Esophagus squamous epithelium (tissue), 5 donors: ENCODE measurements at places on chromosomes 4 and X.

- no peak for DNase-seq
These were observed 998.6 kb downstream of the RPA4 start for GRCh38 chrX:97882306-97882705.

GRCh38 chr4:46389301-46389775 lies 590 bp downstream of the GABRA2 start:
- DNase-seq = no peak

DNA sequence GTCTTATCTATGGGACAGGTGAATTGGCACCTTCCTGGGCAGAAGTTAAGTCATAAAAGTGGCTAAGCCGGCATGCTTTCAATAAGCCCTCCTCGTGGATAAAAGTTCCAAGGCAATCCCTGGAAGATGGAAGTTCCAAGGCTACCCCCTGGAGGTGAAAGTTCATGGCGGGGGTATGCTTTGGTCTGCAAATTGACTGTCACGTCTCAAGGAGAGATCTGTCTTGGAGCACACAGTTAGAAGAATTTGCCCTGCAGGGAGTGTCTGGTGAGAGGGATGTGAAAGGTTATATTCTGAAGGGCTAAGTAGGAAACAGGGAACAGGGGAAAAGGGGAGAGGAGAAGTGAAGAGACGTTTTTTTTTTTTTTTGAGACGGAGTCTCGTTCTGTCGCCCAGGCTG lies 26.2 kb upstream of the GPR173 start:
- no peak for DNase-seq

DNA sequence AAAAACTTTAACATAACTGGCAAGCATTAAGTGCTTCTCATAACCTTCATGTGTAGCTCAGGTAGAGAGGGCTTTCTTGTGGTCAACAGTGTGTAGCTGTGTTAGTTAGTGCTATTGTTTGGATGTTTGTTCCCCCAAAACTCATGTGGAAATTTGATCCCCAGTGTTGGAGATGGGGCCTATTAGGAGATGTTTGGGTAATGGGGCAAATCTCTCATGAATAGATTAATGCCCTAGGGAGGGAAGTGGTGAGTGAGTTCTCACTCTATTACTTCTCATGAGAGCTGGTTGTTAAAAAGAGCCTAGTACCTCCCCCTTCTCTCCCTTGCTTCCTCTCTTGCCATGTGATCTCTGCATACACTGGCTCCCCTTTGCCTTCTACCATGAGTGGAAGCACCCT lies 16.5 kb upstream of the SLC25A43 start:
- DNase-seq = no peak

- no peak for DNase-seq
These were observed 96.3 kb downstream of the ZNF827 start for GRCh38 chr4:145842224-145842887.

DNA sequence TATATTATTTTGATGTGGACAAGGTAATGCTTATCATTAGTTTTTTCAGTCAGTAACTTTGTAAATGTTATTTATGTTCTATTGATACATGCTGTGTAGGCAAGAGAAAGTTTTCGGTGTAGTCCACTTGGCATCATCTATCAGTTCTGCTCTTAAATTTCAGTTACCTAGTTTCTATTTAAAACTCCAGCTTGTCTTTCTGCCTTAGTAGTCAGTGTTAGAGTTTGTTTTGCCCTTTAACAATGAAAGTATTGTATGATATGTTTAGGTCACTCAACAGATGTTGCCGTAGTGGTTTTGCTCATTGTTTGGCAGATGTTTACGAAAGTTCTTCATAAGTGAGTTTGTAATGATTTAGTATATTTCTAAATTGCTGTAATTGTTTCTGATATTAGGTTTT lies 34.9 kb upstream of the FHDC1 start:
- no peak for DNase-seq

GRCh38 chrX:18873836-18874235 lies 110.1 kb downstream of the PHKA2 start:
- no peak for DNase-seq

- DNase-seq = no peak
These were observed 38.4 kb downstream of the NOP14 start for GRCh38 chr4:2924765-2925301.

DNA sequence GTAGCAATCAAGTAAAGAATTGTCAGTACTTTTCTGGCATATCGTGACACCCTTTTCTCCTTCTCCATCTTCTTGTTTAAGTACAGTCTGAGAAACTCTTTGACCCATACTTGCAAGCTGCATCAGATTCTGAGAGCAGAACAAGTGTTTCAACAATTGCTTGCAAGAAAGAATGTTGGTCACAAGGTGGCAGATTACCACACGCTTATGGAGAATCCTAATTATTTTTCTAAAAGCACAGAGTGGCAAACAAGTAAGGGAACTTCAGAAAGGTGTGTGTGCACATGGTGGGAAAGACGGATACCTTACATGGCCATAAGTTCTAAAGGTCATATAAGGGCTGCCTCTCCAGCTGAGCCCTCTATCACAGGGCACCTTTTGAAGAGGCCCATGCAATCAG lies 136.4 kb upstream of the FGF13 start:
- no peak for DNase-seq

- DNase-seq = no peak
These were observed 901 bp downstream of the JADE1 start for GRCh38 chr4:128810331-128810870.

DNA sequence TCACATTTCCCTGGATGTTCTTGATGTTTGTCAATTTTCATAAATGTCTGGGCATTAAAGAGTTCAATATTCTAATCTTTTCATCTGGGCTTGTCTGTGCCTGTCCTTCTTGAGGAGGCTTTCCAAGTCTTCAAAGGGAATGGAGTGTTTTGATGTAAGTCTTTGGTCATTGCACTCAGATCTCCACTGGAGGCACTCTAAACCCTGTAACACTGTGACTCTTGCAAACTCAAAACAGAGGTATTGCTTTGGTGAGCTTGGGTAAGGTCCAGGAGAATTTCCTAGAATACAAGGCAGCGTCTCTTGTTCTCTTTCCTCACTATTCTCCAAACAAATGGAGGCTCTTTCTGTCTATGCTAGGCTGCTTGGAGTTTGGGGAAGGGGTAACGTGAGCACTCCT lies 1118.1 kb upstream of the PABPC4L start:
- DNase-seq = no peak

GRCh38 chrX:43808231-43808630 lies 74.0 kb downstream of the MAOB start:
- DNase-seq = no peak

GRCh38 chrX:47854474-47854873 lies 17.8 kb downstream of the ZNF81 start:
- DNase-seq = no peak
